Amniotic epithelial cell (primary cell): ENCODE measurements at places on chromosomes 2 and 18.
A peak's percentile ranks its signal among the peaks of the same experiment; 100 is the strongest.

- peak; percentile 96 for DNase-seq
These were observed 13.7 kb downstream of the HS6ST1 start for GRCh38 chr2:128304715-128305554.

- peak; percentile 45 for DNase-seq
These were observed 1.1 kb upstream of the GAL3ST2 start for GRCh38 chr2:241775223-241776177.

DNA sequence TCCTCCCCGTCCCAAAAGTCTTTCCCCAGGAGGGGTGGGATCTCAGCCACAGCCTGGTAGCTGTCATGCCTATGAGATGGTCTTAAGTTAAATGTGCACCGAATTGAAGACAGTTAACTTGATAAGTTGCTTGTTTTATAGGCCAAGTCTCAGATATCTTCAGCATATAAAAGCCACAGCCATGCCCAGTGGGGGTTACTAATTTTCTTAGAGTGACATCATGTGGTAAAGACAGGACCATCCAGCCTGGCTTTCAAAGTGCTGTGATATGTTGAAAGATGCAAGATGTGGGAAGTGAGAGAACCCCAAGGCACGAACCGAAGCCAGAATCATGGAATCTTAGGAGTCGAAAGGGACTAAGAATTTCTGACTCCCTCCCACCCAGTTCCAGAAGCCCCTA, 42.1 kb upstream of the FAM124B start:
- no peak for DNase-seq

DNA sequence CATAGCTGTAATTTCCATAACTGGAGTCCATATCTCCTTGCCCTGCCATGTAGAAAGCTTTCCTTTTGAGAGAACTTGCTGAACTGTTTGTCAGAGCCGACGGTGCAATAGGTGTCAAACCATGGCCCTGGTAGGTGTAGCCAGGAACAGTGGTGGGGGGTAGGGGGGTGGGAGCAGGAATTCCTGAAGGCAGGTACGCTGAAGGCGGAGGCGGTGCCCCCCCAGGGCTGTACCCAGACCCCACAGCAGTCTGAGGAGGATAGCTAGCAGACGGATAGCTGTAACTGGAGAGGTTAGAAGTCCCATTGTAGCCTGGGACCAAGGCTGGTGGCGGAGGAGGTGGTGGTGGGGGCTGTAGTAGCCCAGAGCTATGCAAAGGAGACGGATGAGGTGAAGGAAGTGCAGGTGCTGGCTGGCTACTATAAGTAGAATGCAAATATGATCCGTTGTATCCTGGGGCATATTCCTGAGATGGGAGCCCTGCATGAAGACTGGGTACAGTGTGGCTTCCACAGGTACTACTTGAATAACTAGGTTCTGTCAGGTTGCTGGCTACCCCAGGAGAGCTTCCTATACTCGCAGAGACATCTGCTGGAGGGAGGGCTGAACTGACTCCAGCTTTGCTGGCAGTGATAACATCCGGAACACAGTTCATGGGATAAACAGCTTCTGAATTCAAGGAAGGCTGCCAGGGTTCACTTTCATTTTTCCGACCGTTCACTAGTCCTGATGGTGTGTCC, 124.8 kb downstream of the FIGN start:
- no peak for DNase-seq

DNA sequence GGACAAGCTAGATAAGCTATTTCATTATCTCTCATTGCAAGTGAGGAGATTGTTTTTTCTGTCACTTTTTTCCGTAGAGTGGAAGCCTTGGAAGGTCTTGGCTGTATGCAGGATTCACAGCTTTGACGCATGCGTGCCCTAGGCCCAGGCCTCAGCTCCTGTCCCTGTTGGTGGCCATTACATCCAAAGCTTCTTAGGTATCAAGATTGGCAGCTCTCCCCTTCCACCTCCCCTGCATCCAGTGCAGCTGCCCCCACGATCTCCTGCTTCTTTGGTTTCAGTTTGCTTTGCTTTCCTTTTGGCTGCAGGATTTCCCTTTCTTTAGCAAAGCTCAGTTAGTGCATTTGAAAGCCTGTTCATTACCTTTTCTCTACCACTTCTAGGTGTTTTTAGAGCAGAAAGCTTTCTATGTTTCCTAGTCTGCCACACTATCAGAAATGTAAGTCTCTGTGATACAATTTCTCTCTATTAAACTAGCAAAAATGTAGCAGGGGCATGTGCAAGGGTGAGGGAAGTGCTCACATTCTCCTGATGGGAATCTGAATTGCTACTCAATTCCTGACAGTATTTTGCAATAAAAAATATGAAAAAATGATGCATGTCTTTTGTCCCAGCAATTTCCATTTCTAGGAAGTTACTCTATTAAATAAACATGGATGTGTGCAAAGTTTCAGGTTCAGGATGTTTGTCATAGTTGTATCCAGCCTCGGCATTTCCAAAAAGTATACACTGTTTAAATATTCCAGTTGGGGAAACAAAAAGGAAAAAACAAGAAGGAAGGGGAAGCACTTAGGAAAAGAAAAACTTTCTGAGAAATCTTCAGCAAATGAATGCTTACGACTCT, 91.2 kb downstream of the LIPG start:
- DNase-seq = no peak

DNA sequence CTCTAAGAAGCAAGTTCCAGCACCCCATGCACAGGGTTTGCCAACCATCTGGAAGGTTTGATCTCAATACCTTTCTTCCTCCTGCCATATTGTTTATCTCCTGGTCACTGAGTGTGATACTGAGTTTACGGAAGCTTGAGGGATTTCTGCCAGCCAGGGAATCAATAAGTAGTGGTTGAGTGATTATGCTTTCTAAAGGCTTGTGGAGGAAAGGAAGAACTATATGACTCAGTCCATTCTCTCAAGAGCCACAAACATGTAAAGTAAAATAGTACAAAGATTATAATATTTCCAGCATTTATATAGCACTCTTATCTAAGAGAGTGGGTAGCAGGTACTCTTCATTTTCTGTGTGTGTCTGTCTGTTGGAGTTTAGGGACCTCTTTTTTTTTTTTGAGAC, 49.2 kb downstream of the SLC4A3 start:
- DNase-seq = no peak

GRCh38 chr2:127034883-127035611, 71.9 kb downstream of the BIN1 start:
- DNase-seq = no peak

GRCh38 chr2:197256021-197256420, 54.6 kb downstream of the ANKRD44 start:
- no peak for DNase-seq

DNA sequence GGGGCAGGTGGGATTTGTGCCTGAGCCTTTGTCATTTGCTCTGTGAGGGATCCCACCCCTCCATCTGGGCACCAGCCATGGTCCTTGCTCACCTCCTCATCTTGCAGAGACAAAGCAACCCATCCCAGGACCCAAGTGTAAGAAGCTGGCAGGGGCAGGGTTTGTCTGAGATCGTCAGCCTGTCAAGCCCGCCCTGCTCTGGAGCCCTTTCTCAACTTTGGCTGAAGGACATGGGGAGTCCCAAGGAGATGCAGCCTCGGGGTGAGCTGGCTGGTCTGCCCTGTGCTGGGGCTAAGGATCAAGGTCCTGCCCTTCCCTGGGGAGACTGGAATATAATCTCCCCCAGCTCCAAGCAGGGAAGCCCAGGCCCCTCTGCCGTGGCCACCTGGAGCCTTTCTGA, 86.0 kb downstream of the CAPN13 start:
- no peak for DNase-seq

DNA sequence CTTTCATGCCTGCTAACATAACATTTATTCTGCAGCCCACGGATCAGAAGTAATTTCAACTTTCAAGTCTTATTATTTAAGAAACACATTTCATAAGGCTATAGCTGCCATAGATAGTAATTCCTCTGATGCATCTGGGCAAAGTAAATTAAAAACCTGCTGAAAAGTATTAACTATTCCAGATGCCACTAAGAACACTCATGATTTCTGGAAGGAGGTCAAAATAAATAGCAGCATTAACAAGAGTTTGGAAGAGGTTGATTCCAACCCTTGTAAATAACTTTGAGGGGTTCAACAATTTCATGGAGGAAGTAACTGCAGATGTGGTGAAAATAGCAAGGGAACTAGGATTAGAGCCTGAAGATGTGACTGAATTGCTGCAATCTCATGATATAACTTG, 77.6 kb downstream of the CCDC148 start:
- DNase-seq = no peak

DNA sequence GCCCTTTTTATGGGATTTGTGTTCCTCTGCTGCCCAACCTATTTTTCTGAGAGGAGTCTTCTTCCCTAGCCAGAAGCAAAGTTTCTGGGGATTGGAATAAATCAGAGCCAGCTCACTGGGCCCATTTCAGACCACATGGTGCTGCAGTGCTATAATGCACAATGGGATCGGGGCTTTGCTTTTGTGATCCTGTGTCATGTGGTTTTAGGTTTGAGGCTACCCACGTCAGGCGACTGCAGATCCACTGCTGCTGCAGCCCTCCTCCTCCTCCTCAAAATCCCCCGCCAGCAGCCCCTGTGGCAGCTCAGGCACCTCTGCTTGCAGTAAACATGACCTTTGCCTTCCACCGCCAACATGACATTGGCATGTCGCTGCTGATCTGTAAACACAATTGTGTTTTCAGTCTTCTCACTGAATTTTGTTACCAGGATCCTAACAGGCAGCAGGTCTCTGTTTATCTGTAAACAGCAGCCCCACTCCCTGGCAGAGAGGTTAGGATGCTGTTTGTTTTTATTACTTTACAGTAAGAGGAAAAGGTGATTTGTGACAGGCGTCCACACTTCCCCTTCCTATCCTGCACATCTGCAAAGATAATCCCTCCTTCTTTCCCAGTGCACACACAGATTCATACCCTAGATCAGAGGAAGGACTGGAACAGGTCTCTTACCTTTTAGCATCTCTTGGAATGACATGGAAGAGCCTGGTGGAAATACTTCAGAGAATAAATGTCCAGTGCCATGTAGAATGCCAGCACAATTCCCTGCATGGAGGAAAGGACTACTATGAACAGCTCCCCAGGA, 130.8 kb downstream of the FOXI3 start:
- DNase-seq = no peak

GRCh38 chr18:6781796-6782195, 52.3 kb downstream of the ARHGAP28 start:
- DNase-seq = peak; percentile 48

- no peak for DNase-seq
These were observed 187.1 kb downstream of the CELF4 start for GRCh38 chr18:37378336-37379010.

GRCh38 chr2:130836501-130837174, at the start of gene ARHGEF4:
ARHGEF4 (plus strand) TSS chr2:130836914; CDS start chr2:130836954, 40 bp downstream.
- no peak for DNase-seq

DNA sequence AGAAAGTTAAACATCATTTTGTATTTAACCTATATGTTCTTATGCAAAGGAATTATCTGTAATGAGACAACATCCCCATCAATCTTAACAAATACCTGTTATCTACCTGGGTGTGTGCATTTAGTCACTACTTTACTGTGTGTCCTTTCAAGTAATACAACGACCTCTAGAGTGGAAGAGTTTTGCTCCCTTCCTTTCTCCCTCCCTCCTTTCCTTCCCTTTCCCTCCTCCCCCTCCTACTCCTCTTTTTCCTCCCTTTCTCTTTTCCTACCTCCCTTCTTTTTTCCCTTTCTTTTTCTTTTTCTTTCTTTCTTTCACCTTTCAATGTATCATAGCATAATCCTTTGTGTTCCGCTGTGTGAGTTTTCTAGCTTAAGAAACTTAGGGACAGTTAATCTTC, 532.3 kb downstream of the SLC4A3 start:
- no peak for DNase-seq

DNA sequence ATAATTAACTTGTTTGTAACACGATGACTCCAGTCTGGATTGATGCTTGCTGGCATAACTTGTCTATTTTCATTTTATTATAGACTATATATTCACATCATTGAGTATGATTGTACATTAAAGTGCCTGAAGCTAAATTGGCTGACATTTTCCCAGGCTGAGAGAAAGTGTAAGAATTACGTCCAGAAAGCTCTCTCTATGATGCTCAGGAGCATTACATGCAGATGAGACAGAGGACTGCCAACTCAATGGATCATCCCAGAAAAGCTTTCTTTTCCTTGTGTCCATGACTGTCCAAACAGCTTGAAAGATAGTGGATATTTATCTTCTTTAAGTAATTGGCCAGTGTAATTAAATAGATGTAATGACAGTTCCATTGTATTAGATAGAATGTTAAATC, 1372.2 kb upstream of the TMEFF2 start:
- DNase-seq = no peak

DNA sequence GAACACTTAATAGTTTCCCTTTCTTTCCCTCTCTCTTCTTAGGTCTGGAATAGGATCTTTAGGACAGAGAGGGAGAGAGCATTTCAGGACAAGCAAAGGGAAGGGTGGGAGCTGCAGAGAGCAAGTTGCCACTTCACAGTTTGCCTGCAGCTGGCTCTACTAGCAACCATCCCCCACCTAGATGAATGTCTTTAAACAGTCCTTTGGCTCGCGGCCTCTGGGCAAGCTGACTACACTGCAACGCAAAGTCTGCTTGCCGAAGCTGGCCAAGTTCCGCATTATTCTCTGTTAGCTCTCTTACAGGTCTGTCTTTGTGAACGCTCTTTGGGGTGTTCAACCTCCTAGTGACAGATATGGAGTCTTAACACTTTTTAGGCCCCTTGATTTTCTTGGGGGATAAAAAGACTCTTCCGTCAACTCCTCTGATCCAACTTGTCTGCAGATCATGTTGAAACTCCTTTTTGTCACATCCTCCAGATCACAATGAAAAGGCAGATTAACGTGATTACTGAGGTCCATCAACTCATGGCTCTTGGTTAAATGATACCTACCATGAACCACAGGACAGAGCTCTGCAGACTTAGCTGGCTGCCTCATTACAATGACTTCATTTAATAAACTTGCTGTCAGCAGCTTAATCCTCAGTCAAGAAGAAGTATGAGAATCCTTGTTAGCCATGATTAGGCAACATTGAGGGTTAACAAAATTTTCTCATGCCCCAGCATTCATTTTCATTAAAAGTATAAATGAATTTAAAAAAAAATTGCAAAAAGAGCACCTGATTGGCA, 74.6 kb downstream of the SLC4A3 start:
- DNase-seq = peak; percentile 47

GRCh38 chr2:217751192-217751591, 251.6 kb downstream of the TNS1 start:
- DNase-seq = no peak

GRCh38 chr18:41681138-41681880, 273.7 kb upstream of the PIK3C3 start:
- peak; percentile 42 for DNase-seq

- DNase-seq = no peak
These were observed 77.5 kb downstream of the NDUFA10 start for GRCh38 chr2:239947729-239948045.

GRCh38 chr18:13629841-13630715, 96.3 kb downstream of the FAM210A start:
- peak; percentile 46 for DNase-seq

DNA sequence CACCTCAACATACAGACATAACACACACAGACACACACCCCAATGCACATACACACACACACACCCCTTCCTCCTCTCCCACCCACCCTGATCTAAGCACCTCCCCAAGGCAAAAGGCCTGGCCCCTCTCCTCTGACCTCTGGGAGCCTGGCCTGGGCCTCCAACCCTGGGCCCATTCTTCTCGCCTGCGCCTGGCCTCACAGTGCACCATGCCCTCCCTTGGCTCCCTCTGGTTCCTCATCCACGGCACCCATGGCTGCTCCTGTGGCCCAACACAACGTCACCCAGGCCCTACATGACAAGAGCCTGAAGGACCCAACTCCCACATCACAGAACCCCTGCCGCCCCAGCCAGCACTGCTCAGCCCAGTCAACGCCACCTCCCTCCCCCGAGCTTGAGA, 281.3 kb downstream of the CELF4 start:
- DNase-seq = no peak

- peak; percentile 5 for DNase-seq
These were observed 84.1 kb upstream of the EPC2 start for GRCh38 chr2:148560496-148560895.
